ENCODE measurements at places on chromosomes 1 and 21.

- no peak for DNase-seq
These were observed 53.4 kb upstream of the BCAR3 start for GRCh38 chr1:93734999-93735398.

- no peak for DNase-seq
These were observed 93.2 kb downstream of the KCTD3 start for GRCh38 chr1:215660259-215660658.

- DNase-seq: no peak
These were observed 1368.6 kb upstream of the ADGRL4 start for GRCh38 chr1:80375109-80375508.

DNA sequence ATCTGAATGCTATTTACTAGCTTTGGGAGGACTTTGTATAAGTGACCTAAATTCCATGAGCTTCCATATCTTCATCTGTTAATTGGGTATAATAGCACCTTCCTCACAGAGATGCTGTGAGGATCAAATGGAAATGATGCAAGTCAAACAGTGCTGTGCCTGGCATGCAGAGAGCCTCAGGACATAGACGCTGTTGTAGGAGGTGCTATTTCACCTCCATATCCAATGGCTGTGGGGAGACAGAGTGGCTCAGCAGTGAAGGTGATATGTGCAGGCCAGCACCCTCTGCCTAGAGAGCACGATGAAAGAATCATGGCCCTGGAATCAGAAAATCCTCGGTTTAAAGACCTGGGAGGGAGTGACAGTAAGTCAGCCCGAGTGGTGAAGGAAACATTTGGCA, 16.0 kb upstream of the C1orf21 start:
- DNase-seq: no peak

GRCh38 chr21:32886339-32886738, 114.8 kb upstream of the PAXBP1 start:
- DNase-seq: no peak

- no peak for DNase-seq
These were observed 18.8 kb downstream of the NHLH2 start for GRCh38 chr1:115822117-115822516.

DNA sequence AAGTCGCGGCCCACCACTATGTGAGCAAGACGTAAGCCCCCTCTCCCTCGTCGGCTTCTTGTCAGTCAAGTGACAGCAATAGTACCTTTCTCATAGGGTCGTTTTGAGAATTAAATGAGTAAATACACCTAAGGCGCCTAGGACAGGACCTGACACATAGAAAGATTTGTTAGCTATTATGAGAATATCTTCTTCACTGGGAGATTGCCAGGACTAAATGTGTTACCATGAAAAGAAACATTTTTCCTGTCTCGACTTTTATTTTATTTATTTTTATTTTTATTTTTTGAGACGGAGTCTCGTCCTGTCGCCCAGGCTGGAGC, 798 bp downstream of the PMF1 start:
- no peak for DNase-seq

DNA sequence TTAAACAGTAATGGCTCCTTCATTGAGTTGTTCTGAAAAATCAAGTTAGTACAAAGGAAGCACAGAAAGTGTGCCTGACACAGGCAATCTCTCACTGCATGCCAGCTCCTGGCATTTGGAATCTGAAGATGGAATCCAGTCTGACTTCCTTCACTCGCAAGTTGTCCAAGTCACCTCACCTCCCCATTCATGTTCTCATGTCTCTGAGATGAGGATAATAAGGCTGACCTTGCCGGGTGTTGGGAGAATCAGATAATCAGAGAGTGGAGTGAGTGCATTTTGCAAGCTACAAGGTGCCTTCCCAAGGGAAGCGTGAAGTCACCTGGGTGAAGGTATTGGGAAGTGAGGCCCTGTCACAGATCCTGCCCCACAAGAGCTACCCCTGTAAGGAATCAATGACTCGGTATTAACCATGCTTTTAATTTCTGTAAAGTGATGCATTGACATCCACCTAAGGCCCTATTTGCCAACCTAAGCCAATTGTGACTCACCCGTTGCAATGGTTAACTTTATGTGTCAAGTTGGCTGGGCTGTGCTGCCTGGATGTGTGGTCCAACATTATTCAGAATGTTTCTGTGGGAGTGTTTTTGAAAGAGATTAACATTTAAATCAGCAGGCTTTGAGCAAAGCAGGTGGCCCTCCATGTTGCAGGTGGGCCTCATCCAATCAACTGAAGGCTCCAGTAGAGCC, 62.5 kb upstream of the TARBP1 start:
- DNase-seq: no peak
